ENCODE measurements at places on chromosomes 2 and 18. TPM values are rescaled to one million over a fixed set of nuclear protein-coding genes. Genes with fewer than 3 reads are reported as not detected.
A peak's percentile ranks its signal among the peaks of the same experiment; 100 is the strongest.

Gene SCG2
- total RNA-seq = 1.8 TPM

Gene ATP6V1B1
- total RNA-seq = not detected

Gene MYL12A
- 5,712 TPM for total RNA-seq

GRCh38 chr2:176687342-176687741, 418.1 kb downstream of the MTX2 start:
- DNase-seq = no peak

DNA sequence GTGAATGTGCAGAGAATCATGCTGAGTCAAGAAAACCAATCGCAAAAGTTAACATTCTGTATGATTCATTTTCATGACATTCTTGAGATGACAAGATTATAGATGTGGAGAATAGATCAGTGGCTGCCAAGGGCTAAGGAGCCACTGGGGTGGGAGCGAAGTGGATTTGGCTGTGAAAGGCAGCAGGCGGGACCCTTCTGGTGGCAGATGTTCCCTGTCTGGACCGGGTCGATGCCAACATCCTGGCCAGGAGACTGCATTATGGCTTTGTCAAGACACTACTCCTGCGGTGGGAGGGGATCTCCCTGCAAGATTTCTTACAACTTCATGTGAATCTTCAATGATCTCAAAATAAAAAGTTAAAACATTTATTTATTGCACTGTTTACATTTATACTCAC, 427.9 kb downstream of the GALR1 start:
- DNase-seq = no peak

DNA sequence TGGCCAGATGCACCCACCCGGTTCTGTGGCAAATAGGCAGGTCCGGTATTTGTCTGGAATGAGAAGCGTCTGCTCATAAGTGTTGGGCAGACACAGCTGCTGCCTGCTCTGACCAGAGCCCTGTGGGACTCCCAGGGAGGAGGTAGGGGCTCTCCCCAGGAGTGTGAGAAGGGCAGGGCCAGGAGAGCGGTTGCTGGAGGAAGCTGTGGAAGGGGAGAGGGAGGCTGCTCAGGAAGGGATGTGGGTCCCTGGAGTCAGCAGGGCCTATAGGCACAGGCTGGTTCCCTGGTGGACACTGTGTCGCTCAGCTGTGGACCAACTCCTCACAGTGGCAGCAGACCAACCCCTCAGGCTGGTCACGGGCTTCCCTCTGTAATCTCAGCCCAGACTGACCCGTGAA, 109.2 kb downstream of the DYSF start:
- DNase-seq = no peak

- no peak for DNase-seq
Measured at GRCh38 chr18:54278615-54279014, 9.3 kb downstream of the POLI start.

- no peak for DNase-seq
Measured at GRCh38 chr18:32582455-32582854, 111.8 kb upstream of the GAREM1 start.

GRCh38 chr18:67634631-67635338, 118.3 kb upstream of the DSEL start:
- no peak for DNase-seq

- DNase-seq = peak; percentile 21
Measured at GRCh38 chr2:239695728-239696240, 295.0 kb upstream of the HDAC4 start.

GRCh38 chr2:109117780-109118179, 11.2 kb upstream of the SH3RF3 start:
- DNase-seq = no peak

DNA sequence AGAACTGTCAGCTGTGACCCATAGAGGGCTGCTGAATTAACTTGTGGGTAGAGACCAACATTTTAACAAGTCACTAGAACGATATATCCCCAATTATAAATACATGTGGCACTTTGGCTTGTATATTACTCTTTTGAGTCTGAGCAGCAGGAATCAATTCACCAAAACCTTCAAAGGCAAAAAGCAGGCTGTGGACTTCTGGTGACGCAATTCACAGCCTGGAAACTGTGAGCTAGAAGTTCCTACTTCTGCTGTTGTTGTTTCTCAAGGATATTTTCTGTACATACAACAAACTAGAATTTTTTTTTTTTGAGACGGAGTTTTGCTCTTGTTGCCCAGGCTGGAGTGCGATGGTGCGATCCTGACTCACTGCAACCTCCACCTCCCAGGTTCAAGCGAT, 37.3 kb downstream of the PTCD3 start:
- no peak for DNase-seq
